ENCODE measurements at places on chromosomes 3 and 15.

- DNase-seq: peak; percentile 65
These were observed 40.9 kb upstream of the RYK start for GRCh38 chr3:134291319-134292254.

DNA sequence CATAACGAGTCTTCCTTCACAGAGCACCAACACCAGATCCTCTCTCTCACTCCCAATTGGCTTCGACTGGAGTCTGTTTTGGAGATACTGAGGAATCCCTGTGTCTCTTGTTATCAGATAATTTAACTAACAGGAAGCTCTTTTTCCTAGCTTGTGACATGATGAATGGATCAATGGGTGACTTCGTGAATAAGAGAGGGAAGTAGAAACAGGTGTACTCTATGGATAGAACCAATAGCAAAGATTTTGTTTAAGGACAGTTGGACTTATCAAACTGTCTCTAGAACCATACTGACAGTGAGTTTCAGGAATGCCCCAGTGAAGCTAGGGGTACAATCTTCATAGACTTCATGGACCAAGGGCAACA, 29.4 kb upstream of the KLHL6 start:
- DNase-seq: no peak

- DNase-seq: peak; percentile 74
These were observed 1.9 kb downstream of the LEO1 start for GRCh38 chr15:51969728-51970127.

GRCh38 chr3:32460031-32460749, 42.5 kb downstream of the CMTM6 start:
- DNase-seq: no peak

- DNase-seq: no peak
These were observed 68.4 kb downstream of the MINDY2 start for GRCh38 chr15:58839485-58839884.

DNA sequence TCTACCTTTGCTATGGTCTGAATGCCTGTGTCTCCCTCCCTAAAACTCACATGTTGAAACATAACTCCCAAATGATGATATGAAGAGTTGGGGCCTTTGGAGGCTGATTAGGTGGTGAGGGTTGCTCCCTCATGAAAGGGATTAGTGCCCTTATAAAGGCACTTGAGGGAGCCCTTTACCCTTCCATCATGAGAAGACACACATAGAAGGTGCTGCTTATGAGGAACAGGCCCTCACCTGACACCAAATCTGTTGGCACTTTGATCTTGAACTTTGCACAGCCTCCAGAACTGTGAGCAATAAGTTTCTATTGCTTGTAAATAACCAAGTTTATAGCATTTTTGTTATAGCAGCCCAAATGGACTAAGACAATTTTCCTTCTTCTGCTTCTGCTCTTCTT, 76.2 kb upstream of the ADAMTS9 start:
- no peak for DNase-seq

DNA sequence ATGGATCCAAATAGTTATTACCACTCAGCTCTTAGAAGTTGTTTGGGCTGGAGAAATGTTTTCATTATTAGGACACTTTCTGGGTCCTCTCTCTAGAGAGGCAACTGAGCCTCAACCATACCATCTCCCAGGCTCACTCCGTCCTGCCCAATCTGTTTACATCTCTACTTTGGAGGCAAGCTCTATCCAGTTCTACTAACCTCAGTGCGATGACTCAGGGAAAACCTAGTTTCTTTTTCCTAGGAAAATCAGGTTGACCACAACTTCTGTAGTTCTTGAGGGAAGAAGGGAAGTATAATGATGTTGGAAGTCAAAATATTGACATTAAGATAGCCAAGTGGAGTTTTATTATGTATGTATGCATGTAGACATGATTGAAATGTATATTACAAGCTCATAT, 40.4 kb downstream of the LPP start:
- peak; percentile 28 for DNase-seq

- DNase-seq: no peak
These were observed 245.1 kb downstream of the MAGI1 start for GRCh38 chr3:65793495-65794200.

DNA sequence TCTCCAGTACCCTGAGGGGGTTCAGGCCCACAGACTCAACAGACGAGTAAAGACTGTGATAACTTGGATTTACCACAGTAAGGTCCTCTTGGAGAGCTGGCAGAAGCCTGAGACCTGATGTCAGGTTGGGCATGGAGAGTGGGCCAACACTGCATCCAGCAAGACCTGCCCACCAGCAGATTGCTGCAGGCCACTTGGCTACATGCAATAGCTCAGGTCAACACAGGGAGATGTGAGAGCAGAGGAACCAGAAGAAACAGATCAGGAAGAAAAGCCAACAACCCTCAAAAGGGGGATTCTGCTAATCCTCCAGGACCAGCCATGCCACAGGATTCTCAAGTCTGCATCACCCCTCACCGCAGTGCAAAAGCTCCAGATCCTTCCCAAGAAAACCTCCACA, 1.7 kb upstream of the IP6K1 start:
- DNase-seq: no peak

DNA sequence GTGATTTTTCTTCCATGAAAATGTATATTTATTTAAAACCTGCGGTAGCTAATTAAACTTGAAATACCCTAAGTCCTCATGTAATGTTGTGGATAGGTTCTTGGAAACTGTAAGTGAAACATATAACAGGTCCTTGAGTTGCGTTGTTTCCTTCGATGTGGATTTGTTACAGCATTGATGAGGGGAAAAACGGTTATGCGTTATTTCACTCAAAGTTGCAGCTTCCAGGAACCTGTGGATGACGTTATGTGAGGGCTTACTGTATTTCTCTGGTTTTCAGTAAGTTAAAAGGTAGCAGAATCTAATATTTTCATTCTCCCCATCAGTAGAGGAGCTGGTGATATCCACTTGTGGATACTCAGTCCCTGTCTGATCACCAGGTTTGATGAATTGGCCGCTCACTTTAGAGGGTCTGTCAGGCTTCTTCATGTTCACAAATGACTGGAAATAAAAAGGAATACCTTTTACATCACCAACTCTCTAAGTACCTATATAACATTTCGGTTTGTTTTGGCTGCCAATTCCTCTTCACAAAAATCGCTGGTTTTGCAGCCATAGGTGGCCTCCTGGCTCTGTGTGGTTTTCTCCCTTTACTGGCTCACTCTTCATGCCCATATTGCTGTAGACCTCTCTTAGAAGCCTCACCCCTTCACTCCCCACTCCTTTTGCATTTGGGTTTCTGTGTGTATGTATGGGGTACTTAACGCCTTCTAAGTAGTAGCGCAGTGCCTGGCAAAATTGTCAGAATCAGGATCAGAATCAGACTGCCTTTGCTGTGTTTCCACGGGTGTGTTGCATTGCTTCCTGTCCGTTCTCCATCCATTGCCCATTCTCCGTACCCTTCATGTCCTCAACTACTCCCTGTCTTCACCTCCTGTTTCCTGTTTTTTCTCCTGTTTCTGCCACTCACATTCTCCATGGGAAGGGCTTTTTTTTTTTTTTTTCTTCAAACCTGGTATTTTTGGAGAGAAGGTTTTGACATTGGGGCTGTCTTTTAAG, 112.6 kb downstream of the FNDC3B start:
- DNase-seq: no peak

DNA sequence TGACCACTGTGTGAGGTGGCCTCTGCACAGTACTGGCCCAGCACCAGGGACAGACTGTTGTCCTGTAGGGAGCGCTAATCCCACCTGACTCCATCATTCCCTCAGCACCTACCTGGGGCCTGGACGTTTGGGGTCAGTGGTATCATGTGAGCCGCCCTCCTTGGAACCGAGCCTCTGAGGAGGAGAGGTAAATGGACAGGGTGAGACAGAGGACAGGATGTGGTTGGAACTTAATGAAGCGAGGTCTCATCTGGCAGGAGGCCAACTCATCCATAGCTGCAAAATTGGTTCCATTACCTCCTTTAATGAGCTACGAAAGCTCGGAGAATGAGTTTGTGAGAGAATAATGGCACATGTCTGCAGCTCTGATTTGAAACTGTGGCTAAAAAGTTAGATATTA, 13.9 kb downstream of the MAPKAPK3 start:
- DNase-seq: no peak

- no peak for DNase-seq
These were observed 188.2 kb downstream of the ATP10A start for GRCh38 chr15:25674913-25675312.

- DNase-seq: no peak
These were observed 64.6 kb downstream of the MYO5A start for GRCh38 chr15:52464040-52464439.

DNA sequence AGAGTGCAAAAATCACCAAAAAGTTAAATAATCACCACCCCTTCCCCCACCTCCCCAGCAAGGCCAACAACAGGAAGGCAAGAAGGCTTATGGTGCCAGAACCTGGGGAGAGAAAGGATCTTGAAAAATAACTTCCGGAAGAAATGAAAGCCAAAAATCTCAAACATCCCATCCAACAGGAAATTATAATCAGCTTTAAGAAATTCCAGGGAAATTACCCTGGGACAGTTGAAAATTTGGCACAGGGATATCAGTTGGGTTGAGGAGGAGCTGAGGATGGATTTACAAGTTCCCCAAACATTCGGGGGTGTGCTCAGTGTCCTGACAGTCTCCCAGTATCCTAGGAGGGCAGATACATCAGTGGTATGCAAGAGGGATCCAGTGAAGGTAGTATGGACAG, 82.7 kb downstream of the POLR2M start:
- no peak for DNase-seq

- no peak for DNase-seq
These were observed 120.5 kb upstream of the PROK2 start for GRCh38 chr3:71905426-71905825.

- no peak for DNase-seq
These were observed 255.4 kb downstream of the TJP1 start for GRCh38 chr15:29566914-29567313.

- DNase-seq: no peak
These were observed 8.2 kb downstream of the RCN2 start for GRCh38 chr15:76939715-76940114.

- DNase-seq: no peak
These were observed 620.7 kb downstream of the NAALADL2 start for GRCh38 chr3:175479800-175480199.

GRCh38 chr15:32878342-32878741, 160.5 kb downstream of the GREM1 start:
- DNase-seq: no peak

GRCh38 chr15:40471105-40471807, 472 bp downstream of the CHST14 start:
- DNase-seq: no peak

GRCh38 chr15:31272558-31273257, 53.9 kb upstream of the KLF13 start:
- DNase-seq: no peak

- no peak for DNase-seq
These were observed 585.6 kb upstream of the ZNF717 start for GRCh38 chr3:76370749-76371520.

Measured in HFFc6 (cell line).